ENCODE measurements at places on chromosomes 13 and 19.

GRCh38 chr13:29654384-29654783 is 58.9 kb upstream of the SLC7A1 start:
- no peak for DNase-seq

- DNase-seq = no peak
Observed at GRCh38 chr13:95112883-95113282, 188.4 kb downstream of the ABCC4 start.

- no peak for DNase-seq
Observed at GRCh38 chr13:111401755-111402154, 81.3 kb downstream of the TEX29 start.

DNA sequence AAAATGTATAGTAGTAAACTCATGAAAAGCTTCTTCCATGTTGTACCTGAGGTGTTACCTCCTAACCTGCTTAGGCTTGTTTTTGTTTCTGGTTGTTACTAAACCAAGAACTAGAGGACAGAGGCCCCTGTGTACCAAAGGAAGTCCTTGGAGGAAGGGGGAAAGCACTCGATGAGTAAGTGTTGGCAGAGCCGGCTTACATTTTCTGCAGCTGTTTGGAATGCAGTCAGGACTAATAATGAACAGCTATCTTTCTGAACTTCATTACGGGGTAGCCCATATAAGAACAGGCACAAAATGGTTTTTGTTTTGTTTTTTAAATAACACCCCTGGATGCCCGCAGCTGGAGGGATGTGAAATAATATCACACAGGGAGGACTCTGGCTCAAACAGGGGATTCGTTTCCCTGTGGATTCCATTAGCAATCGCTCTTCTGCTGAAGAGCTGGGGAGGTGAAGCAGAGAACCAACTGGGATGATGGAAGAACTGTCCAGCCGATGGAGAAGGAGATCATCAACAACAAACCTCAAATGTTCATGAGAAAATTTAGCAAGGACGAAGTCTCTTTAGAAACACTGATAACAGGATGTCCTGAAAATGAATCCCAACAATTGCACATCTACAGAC is 214.2 kb upstream of the MAB21L1 start:
- DNase-seq = no peak

All from SW 1271 (cell line).